ENCODE measurements at places on chromosomes 3 and 15. TPM values are rescaled to one million over a fixed set of nuclear protein-coding genes. Genes with fewer than 3 reads are reported as not detected.
A peak's percentile ranks its signal among the peaks of the same experiment; 100 is the strongest.

The PARP9 gene
- total RNA-seq: 21.1 TPM

The RTP3 gene
- total RNA-seq: not detected

The MESP2 gene
- total RNA-seq: not detected

DNA sequence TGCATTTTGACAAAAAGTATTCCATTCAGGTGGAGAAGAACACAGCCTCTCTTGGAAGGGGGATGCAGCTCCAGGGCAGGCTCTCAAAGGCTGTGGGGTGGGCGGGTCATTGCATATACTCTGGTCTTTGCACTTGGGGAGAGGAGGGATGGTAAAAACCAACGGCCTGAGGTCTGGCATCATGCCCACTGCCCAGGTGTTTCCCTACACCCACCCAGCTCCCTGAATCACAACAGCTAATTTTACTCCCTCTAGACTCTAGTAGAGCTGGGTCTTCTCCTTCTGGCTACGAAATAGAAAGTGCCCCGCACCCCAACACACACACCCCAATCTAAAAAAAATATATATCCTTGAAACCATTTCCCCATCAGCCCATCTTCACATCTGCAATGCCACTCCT, 1.0 kb downstream of the MYLK start:
- peaks cover 11% of the 10 kb centered on the region for H3K4me1 ChIP-seq
- DNase-seq: no peak
- H3K4me3 ChIP-seq: no peak overlapping the region
- H3K36me3 ChIP-seq: no peaks in the 10 kb centered on the region

DNA sequence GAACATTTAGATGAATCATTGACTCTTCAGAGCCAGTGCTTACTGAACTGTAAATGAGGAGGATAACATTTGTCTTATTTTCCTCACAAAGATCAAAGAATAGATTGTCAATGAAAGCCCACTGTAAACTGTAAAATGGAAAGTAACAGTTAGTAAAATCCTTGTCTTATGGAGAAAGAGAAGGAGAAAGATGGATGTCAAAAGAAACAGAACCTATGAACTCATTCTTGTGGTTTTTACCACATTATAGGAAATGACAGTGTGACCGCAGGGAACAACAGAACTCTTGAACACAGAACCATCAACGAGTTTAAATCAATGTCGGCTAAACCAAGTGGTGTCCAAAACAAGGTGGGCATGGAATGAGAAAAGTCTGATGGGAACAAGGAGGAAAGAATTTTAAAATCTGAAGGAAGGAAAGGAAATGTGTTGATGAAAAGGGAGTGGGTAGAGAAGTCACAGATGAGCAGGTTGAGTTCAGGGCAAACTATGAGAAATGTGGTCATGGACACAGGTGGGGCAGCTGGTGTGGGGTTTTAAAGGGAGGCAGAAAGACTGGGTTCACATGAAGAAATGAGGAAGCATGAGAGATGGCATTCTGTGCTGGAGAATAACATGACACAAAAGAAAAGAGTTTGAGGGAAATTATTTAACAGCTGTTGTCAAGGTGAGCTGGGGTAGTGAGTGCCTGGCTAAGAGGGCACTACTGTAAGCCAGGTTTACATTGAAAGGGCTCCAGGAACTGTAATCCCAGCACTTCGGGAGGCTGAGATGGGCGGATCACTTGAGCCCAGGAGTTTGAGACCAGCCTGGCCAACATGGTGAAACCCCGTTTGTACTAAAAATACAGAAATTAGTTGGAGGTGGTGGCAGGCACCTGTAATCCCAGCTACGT, 42.4 kb upstream of the ETV5 start:
- peak; percentile 10 for DNase-seq
- H3K27ac ChIP-seq: peak overlapping the region; percentile 18
- H3K4me3 ChIP-seq: no peak overlapping the region
- H3K27me3 ChIP-seq: peaks cover 48% of the 10 kb centered on the region
- no peaks in the 10 kb centered on the region for H3K36me3 ChIP-seq

The MAGI1 gene
- total RNA-seq: not detected

- H3K27ac ChIP-seq: no peak overlapping the region
- H3K4me1 ChIP-seq: no peaks in the 10 kb centered on the region
- no peaks in the 10 kb centered on the region for H3K36me3 ChIP-seq
- DNase-seq: no peak
- no peak overlapping the region for H3K4me3 ChIP-seq
- H3K27me3 ChIP-seq: peaks cover 7% of the 10 kb centered on the region
These were observed 290.7 kb upstream of the LMCD1 start for GRCh38 chr3:8210882-8211341.

DNA sequence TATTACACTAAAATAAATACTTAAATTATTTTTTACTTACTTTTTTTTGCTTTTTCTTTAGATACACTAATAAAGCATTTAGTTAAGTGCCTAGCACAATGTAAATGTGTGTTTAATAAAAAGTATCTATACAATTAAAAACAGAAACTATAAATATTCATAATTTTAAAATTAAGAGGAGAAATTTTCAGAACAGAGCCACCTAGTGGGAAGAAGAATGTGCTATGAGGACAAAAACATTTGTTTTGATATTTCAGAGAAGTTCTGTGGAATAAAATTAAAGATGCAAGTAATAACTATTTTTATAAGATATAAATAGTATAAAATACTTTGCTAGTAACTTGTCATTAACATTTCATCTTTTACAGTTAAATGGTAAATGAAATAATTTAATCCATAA, 33.6 kb upstream of the PLSCR5 start:
- no peak overlapping the region for H3K27ac ChIP-seq
- no peaks in the 10 kb centered on the region for H3K4me1 ChIP-seq
- DNase-seq: no peak
- no peak overlapping the region for H3K4me3 ChIP-seq
- H3K27me3 ChIP-seq: peaks cover 4% of the 10 kb centered on the region
